ENCODE measurements at places on chromosomes 6 and 20.

- DNase-seq: no peak
Measured at GRCh38 chr6:101290346-101290745, 103.2 kb upstream of the GRIK2 start.

DNA sequence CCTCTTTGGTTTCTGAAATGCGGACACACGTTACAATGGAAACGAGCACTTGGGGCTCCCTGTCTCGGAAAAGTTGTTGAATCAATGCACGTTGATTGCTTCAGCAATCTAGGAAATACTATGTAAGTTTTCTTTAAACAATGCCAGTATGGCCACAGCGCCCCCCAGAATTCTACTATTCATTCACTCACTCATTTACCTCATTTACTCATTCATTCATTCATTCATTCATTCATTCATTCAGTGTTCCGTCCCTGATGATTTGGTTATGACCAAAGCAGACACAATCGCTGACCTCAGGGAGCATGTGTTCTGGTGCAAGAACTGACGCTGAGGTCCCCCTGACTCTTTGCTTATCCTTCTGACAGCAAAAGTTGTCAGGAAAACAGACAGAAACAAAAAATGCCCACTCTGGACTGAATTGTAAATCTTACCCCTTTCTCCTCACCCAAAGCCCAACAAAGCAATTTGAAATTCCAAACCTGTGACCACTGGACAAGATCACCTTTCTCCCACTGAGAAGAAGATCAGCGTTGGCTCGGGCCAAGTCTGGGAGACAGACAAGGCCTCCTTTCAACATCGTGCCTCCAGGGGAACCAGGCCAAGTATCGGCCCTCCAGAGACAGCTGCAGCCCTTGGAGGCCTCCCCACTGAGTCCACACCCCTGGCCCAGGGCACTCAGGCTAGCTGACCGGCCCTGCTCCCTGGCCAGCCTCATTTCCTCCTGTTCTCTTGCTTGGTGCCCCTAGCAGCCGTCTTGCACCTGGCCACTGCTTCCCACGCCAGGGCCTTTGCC lies 15.0 kb upstream of the PMEPA1 start:
- no peak for DNase-seq

GRCh38 chr20:41017448-41018042 lies 11.1 kb upstream of the TOP1 start:
- DNase-seq: no peak

GRCh38 chr6:111632468-111633247 lies 27.0 kb upstream of the TRAF3IP2 start:
- no peak for DNase-seq
